Activated naive CD4-positive, alpha-beta T cell treated with Interleukin-2 at 50 U/mL for 16 hours (primary cell): ENCODE measurements at places on chromosomes 3 and 15.

GRCh38 chr3:123070510-123070909, 3.7 kb downstream of the PDIA5 start:
- no peak for DNase-seq

DNA sequence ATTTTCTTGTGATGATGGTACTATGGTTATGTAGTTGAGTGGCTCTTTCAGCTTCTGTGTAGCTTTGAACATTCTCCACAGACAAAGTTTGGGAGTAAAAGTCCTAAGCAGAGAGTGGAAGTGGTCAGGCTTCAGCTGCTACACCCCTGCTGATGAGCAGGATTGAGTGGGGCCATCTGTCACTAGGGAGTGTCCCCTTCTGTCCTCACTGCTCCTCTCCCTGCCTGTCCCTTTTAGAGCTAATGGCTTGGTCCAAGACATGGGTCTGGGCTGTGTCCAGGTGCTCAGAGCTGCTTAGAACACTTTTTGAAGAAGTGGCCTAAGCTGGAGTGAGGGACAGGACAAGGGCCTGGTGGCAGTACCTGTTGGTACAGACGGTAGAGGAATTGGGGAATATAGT, 15.1 kb downstream of the MYZAP start:
- DNase-seq = no peak

GRCh38 chr3:15499536-15499935, 22.0 kb downstream of the COLQ start:
- DNase-seq = no peak

DNA sequence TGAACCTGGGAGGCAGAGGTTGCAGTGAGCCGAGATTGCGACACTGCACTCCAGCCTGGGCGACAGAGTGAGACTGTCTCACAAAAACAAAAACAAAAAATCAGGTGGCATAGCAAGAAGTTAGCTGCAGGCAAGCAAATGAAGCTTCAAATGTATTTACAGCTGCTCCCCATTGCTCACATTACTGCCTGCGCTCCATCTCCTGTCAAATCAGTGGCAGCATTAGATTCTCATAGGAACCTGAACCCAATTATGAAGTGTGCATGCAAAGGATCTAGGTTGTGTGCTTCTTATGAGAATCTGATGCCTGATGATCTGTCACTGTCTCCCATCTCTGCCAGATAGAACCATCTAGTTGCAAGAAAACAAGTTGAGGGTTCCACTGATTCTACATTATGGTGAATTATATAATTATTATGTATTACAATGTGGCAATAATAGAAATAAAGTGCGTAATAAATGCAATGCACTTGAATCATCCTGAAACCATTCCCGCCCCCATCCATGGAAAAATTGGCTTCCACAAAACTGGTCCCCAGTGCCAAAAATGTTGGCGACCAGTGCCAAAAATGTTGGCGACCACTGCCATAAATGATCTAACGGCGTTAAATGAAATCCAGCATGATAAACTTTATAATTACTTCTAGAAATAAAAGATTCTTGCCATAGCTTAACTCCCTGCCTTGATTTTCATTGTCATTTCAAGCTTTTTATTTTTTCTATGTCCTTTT, 616.7 kb upstream of the NAALADL2 start:
- no peak for DNase-seq

DNA sequence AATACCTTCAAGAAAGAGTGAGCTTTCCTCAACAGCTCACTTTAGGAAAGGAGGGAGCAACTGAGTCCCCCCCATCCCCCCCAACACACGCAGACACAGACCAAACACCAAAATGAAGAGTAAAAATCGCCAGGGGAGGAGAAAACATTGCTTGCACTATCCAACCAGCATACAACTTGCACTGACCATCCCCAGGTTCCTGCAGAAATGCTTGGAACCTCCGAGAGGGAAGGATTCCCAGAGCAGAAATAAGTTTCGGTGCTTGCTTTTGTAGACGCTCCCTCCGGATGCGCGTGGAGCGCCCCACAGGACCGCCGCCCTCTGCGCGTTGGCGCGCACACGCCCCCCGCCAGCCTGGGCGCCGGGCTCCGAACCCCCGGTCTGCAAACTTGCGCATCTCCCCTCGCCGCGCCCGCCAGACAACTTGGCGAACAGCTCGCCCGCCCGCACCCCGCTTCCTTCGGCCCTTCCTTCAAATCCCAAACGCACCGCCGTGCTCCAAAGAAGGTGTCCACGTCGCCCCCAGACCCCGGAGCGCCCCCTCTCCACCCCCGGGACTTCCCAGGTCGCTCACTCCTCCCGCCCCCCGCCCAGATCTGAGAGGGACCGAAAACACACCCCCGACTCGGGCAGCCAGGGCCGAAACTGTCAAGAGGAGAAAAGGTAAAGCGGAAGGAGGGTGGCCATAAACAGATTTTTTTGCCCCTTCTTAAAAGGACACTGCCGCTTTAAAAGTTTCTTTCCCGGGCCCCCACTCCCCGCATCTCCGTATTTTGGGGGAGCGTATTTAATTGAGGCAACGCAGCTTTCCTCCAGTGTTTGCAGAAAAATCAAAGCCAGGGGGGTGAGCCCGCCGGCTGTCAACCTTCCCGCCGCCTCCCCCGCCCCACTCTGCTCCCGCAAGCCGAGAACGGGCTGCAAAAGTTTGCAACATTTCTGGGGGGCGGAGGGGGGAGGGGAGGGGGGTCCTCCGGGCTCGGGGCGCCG, 859 bp downstream of the RORA start:
- no peak for DNase-seq

DNA sequence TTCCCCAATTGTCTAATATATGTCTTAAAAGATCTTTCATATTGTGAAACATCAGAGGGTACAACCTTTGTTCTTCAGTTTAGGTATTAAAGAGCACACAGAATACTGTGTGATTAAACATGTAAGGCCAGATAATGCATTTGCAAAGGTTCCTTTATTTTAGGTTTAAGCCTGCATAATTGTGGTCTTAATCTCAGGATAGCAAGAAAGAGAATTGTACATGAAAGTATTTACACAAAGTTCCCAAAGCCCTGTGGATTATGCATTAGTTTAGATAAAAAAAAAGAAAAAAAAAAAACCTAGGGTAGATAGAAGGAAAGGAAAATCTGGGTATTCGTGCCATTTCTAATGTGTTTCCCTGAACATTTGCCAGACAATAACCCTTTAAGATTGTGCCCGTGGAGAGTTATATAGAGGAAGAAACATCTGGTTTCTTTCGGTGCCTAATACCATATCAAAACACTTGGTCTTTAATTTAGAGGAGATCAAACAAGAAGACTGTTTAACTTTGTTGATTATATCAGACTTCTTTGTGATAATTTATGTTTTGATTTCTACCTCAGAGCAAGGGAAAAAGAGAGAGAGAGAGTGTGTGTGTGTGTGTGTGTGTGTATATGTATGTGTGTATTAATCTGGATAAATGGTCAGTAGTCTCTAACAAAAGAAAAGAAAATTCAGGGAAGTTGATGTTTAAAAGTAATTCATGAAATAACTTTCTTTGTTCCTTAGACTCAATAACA, 139.6 kb upstream of the CGNL1 start:
- no peak for DNase-seq

GRCh38 chr15:80568876-80569605, 126.1 kb upstream of the ABHD17C start:
- DNase-seq = no peak

DNA sequence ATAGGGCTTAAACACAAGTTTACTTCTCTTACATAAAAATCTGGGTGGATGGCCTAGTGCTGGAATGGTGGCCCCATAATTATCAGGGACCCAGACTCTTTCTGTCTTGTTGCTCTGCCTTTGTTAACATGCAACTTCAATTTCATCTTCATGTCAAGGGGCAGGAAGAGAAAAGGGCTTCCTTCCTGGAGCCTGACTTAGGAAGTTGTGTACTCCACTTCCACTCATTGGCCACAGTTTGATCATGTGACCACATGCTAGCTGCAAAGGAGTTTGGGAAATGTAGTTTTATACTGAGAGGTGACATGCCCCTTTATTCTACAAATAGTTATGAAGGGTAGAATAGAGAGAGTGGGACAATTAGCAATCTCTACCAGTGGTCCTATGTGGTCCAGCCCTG, 39.3 kb downstream of the RHCG start:
- no peak for DNase-seq

- DNase-seq = no peak
Observed at GRCh38 chr3:49035281-49035680, 6.1 kb upstream of the IMPDH2 start.

DNA sequence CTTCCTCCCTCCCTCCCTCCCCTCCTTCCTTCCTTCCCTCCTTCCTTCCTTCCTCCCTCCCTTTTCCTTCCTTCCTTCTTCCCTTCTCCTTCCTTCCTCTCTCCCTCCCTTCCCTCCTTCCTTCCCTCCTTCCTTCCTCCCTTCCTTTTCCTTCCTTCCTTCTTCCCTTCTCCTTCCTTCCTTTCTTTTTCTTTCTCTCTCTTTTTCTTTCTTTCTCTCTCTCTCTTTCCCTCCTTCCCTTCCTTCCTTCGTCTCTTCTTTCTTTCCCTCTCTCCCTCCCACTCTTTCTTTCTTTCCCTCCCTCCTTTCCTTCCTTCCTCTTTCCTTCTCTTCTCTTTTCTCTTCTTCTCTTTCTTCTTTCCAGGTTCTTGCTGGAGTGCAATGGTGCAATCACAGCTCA, 1.9 kb upstream of the ZNF662 start:
- DNase-seq = no peak

DNA sequence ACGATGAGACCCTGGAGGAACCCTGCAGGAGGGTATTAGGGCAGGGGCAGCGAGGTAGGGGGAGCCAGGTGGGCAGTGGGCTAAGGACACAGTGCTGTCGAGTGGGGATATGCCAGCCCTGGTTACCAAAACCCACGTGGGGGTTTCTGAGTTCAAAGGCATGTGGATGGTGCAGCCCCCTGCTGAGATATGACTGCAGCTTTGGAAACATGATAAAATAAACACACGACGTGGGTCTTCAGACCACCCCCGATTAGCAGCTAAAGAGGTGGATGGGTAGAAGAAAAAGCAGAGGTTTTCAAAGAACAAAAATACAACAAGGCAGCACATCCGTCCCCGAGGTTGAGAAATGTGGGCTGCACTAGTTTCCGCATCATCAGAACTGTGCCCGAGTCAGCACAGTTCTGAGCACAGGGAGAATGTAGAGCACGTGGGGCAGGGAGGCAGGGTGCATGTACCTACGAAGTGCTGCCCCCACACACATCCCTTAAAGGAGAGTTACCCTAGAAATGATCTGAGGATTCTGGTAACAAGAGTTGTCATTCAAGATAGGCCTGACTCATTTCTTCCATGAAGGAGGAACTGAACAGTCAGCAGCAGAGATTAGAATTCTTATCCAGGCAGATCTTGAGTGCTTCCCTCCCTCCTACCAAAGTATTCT, 121.3 kb downstream of the RPLP1 start:
- DNase-seq = peak; percentile 59

DNA sequence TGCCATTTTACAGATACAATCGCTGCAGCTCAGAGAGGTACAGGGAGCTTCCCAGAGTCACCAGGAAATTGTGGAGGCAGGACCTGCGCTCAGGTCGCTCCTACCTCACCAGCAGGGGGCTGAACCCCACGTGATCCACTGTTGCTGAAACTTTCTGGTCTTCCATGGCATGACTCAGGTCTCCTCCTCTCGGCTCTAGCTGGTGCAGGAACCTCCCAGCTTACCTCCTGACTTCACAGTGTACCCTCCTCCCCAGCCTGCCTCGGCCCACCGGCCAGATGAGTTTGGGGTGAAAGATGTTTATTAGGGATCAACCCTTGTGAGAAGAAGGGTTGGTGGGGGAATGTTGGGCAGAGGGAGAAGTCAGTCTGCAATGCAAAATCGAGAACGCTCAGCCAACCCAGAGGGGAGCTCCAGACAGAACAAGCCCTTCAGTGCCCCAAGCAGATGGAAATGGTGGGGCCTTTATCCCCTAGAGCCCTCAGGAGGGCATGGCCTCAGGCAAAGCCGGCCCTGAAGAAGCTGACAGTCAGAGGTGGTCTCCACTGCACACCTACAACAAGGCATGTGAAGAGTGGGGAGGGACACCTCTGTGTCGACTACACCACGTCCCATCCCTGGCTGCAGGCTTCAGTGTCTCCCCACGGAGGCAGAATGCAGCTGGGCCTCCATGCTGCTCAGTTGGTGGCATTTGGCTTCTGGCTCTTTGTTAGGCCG, 118.6 kb upstream of the PRR20G start:
- no peak for DNase-seq

GRCh38 chr3:111369958-111370357, 172.0 kb upstream of the CD96 start:
- DNase-seq = no peak

GRCh38 chr3:157442729-157443128, 6.1 kb downstream of the PTX3 start:
- DNase-seq = no peak

DNA sequence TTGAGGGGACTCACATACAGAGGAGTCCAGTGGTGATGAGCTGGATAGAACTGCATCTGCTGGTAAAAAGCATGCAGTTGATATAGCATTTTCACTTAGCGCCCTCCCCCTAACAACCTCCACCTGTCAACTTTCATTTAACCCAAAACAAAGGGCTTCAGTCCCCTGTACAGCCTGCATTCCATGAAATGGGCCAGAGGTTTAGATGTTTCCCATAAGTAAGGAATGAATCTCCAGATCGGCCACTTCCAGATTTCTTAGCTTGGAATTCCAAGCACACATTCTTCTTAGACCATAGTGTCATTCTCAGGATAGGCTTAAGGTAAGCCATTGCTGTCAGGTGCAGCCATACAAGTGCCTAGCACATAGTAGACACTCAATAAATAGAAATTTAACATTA, 32.9 kb upstream of the BFSP2 start:
- no peak for DNase-seq

- no peak for DNase-seq
Observed at GRCh38 chr3:108578064-108578463, 11.2 kb downstream of the CIP2A start.

- no peak for DNase-seq
Observed at GRCh38 chr15:39447346-39447745, 133.5 kb upstream of the THBS1 start.

GRCh38 chr3:58518291-58518789, 18.6 kb downstream of the ACOX2 start:
- DNase-seq = no peak

- no peak for DNase-seq
Observed at GRCh38 chr3:7683426-7683825, 818.2 kb upstream of the LMCD1 start.

GRCh38 chr15:43484455-43484854, 8.5 kb downstream of the TP53BP1 start:
- no peak for DNase-seq

DNA sequence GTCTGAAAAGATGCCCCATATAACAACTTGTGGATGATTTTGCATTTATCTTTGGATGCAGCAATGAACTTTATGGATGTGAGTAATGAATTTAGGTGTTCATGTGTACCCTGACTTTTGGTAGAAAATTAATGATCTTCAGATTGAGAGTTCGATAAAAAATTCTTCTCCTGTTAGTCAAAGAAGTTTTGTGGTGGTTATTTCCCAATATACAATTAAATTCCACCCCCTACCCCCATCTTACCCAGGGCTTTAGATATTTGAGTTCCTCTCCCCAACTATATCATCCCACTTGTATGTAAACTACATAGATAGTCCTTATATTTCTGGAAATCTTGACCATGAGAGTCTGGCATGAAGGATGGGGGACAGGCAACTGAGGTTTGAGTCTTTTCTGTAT, 126.1 kb upstream of the ALDH1A3 start:
- DNase-seq = no peak
